Hepatic stellate cell (primary cell): ENCODE measurements at places on chromosomes 13 and 19.
A peak's percentile ranks its signal among the peaks of the same experiment; 100 is the strongest.

DNA sequence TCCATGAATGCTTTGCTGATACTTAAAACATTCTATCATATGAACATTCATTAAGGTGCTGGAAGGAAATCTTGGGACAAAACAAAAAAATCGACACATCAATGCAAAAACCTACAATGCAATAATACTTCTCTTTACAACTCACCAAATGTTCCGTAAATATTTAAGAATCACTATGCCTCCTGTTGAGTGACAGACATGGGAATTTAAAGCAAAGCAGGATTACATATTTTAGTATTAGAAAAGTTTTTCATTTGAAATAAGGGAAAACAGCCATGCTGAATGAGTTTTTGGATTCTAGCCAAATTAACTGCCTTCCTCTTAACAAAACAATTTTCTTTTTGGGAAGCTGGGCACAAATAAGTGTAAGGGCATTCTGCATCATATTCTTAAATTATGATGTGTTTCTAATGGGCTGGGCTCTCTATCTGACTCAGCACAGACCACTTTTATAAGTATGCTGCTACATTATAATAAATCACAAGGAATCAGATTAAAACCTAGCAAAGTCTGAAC lies 93.7 kb downstream of the RBM26 start:
- no peak for DNase-seq

GRCh38 chr19:38219221-38219620 lies 4.8 kb downstream of the DPF1 start:
- DNase-seq = no peak

- DNase-seq = no peak
Observed at GRCh38 chr13:95233026-95233635, 68.1 kb downstream of the ABCC4 start.

GRCh38 chr19:39937787-39938186 lies 3.4 kb upstream of the FCGBP start:
- no peak for DNase-seq

DNA sequence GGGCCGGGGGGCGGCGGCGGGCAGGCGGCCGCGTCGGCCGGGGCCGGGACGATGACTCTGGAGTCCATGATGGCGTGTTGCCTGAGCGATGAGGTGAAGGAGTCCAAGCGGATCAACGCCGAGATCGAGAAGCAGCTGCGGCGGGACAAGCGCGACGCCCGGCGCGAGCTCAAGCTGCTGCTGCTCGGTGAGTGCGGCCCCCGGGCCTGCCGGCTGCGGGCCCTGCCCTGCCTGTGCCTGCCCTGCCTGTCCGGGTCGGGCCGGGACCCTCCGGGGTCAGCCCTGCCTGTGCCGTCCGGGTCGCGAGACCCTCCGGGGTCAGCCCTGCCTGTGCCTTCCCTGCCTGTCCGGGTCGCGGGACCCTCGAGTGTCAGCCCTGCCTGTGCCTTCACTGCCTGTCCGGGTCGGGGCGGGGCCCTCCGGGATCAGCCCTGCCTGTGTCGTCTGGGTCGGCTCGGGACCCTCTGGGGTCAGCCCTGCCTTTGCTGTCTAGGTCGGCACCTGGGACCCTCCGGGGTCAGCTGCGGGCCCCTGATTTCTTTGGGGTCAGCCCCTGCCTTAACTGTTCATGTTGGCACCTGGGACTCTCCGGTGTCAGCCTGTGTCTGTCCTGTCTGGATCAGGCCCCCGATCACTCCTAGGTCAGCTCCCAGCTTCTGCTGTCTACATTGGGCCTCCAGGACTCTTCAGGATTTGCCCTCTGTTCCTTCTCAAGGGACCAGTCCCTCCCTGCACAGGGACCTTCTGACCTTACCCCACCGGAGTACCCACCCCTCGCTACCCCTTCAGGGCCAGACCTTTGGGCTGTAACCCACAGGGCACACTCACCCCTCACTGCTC lies 659 bp downstream of the GNA11 start:
- DNase-seq = no peak

DNA sequence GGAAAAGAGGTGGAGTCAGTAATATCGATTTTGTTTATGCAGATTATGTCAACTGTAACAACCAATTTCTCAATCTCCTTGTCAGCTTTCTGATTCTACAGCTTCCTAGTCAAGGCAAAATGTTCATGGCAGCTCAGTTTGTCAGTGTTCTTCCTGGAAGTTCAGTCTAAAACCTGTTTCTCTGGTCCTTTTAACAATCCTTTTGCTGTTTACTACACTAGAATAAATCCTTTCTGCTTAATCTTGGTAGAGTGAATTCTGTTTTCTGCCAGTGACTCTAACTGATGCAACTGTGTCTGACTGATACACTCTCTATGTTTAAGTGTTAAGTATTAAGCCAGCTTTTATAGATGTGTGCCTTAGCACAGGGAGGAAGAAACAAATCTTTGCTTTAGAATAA lies 516.9 kb upstream of the KLF12 start:
- DNase-seq = no peak

DNA sequence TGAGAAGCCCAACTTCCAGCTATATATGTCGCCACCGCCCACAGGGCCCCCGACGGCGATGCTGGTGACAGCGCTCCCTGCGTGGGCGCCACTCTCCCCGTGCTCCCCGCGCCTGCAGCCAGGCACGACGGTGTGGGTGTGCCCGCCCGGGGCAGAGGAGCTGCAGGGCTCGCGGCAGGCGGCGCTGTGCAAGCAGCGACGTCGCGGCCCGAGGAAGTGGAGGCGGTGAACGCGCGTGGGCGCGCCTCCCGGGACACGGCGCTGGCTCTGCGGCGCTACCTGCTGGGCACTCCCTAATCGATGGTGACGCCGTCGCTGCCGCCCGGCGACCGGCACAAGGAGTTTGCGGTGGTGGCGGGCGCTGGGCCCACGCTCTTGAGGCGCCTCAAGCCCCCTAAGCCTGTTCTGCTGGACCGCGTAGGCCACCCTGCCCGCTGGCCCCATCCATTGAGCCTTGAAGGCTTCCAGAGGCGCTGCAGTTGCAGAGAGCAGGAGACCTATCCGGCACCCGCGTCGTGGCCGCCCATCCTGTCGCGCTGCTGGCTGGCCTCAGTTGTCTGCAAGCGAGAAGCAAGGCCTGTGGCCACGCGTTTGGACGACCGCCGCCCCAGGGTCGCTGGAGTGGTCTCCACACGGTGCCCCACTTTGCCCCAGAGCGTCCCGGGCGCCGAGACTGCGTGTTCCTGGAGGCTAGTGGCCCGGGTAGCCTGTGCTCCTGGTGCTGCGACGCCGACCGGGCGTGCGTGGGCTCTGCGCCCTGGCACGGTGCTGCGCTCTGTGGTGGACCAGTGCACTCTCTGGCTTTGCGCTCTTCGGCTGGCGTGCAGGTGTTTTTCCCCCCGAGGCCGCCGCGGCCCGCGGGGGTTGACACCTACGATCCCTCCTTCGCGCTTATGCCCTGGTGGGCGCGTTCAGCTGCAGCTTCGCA lies 23.1 kb downstream of the LRFN3 start:
- DNase-seq = no peak

DNA sequence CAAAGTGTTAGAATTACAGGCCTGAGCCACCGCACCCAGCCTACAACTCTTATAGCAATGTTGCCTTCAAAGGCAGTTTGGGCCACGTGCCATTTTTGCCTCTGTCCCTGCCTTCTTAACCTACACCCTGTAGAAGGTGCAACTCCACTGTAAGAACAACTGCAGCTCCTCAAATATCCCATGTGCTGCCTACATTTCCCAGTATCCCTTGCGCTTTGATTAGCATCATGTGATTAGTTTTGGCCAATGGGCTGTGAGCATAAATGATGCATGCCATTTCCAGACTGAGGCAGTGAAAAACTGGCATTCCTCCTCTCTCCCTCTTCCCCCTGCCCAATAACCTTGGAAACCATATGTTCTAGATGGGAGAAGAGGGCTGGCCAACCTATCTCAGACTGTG lies 75.2 kb upstream of the MRI1 start:
- peak; percentile 27 for DNase-seq

DNA sequence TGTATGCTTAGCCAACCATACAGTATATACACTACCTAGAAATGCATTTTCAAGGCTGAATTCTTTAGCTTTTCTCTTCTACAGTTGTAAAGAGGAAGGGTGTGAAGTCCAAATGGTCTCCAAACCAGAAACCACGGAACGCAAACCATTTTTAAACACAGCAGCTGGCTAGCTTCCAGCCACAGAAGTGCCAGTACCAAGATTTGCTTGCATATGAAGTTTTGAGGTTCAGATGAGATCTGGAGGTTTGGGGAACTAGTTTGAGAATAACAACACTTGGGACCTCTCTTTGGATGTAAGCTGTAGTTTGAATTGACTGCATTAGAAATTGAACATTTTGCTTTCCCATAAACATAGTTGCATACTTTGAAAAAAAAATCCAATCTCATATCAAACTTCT lies 1243.5 kb downstream of the EFNB2 start:
- no peak for DNase-seq

GRCh38 chr19:6639439-6639838 lies 30.5 kb downstream of the TNFSF14 start:
- no peak for DNase-seq

GRCh38 chr13:75170311-75170710 lies 311.7 kb downstream of the TBC1D4 start:
- DNase-seq = no peak

GRCh38 chr13:110475117-110475516 lies 86.4 kb downstream of the RAB20 start:
- DNase-seq = no peak

DNA sequence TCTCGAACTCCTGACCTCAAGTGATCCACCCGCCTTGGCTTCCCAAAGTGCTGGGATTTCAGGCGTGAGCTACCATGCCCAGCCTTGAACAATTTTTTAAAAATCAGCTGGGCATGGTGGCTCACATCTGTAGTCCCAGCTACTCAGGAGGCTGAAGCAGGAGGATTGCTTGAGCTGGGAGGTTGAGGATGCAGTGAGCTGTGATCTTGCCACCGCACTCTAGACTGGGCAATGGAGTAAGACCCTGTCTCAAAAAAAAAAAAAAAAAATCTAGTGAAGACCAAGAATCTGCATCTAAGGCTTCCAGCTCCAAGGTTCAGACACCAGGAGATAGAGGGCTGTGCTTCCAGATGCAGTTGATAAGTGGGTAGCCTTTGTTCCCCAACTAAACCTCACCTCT lies 17.1 kb downstream of the DNASE2 start:
- no peak for DNase-seq

DNA sequence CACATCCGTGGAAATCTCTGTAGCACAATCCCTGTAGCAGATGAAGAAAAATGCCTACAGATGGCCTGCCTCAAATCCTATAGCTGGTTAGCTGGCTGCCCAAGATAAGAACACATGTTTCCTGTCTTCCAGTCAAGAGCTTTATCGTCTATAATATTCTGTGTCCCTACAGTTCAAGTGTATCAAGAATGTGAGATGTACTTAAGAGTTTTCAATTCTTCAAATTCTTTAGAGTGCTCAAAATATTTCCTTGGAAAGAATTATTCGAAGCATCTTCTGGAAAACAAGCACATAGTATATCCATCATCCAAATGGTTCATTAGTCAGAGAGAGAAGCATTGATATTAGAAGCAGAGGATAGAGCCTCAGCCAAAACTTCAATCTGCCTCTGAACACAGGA lies 239.8 kb downstream of the COG6 start:
- DNase-seq = no peak

- DNase-seq = no peak
Observed at GRCh38 chr19:13211426-13212308, 61.5 kb downstream of the IER2 start.

GRCh38 chr19:37692956-37693620 lies 26.5 kb downstream of the ZNF607 start:
- DNase-seq = peak; percentile 2

DNA sequence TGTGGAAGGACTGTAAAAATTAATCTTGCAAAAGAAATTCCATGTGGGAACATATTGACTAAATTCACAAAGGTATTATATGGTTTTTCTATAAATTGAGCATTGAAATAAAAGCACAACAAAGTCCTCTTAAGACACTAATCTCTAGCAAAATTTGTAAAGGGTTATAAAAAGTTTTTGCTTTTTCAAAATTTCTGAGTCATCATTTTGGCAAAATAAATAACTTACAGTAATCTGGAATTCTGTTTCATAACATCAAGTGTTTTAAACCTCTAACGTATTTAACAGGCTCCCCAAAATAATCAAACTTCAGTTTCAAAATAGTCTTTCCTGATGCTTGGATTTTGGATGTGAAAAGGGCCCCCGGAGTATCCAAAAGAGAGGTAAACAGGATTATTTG lies 26.0 kb downstream of the MED4 start:
- no peak for DNase-seq

DNA sequence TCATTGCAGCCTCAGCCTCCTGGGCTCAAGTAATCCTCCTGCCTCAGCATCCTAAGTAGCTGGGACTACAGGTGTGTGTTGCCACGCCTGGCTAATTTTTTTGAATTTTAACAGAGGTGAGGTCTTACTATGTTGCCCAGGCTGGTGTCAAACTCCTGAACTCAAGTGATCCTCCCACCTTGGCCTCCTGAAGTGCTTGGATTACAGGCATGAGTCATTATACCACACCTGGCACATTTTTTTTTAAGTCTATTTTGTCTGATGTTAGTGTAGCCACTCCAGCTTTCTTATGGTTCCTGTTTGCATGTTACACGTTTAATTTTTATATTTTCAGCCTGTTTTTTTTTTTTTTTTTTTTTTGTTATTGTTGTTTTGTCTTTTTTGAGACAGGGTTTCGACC lies 24.8 kb downstream of the KDM4B start:
- no peak for DNase-seq

GRCh38 chr13:83297586-83298290 lies 584.5 kb downstream of the SLITRK1 start:
- DNase-seq = no peak

- no peak for DNase-seq
Observed at GRCh38 chr13:89514534-89515312, 1832.8 kb upstream of the MIR17HG start.

- no peak for DNase-seq
Observed at GRCh38 chr13:27267596-27267995, 3.0 kb upstream of the RASL11A start.

- DNase-seq = no peak
Observed at GRCh38 chr19:3995607-3996006, 10.3 kb upstream of the EEF2 start.

- DNase-seq = no peak
Observed at GRCh38 chr19:17109962-17110598, 34.5 kb downstream of the MYO9B start.

- DNase-seq = no peak
Observed at GRCh38 chr13:26220575-26220974, 1.5 kb downstream of the RNF6 start.

DNA sequence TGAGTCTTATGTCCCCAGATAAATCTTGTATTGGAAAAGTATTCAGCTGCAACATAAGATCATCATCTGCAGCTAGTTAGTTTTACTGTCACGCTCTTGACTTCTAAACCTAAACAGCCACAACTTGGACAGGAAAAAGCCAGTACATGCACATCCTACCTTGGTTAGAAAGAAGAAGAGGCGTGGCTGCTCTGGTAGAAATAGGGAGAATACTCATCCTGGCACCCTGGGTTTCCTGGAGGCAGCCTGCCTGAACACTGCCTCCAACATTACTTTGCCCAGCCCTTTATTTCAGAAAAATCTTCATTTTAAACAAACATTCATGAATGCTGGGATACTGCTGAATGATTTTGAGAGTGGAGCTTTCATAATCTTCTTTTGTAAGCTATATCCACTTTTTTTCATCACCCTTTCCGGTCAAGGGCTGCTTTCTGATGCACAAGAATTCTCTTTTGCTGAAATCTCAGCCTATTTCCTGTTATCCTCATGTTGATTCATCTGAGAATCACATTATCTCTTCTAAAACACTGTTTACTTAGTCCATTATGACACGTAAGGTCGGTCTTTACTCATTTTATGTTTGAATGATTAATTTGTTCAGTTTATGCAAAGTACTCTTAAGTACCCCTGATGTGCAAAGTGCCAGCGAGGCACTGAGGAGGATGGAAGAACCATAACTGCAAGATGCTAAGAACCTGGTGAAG lies 55.2 kb downstream of the STARD13 start:
- DNase-seq = no peak
